IMR-90 (cell line): ENCODE measurements at places on chromosomes 3 and 15. TPM values are rescaled to one million over a fixed set of nuclear protein-coding genes. Genes with fewer than 3 reads are reported as not detected.

Gene DLEC1
- total RNA-seq = not detected in 2 replicates

Gene CCR3
- total RNA-seq = not detected in 2 replicates

Gene VIPR1
- total RNA-seq = not detected in 2 replicates

Gene STRIT1
- total RNA-seq = not detected in 2 replicates

Gene SPESP1
- total RNA-seq = 3.0 and 3.3 TPM in 2 replicates
